HFFc6 (cell line): ENCODE measurements at places on chromosomes 6 and 20. TPM values are rescaled to one million over a fixed set of nuclear protein-coding genes. Genes with fewer than 3 reads are reported as not detected.

The MATN4 gene
- not detected in 2 replicates for total RNA-seq

The HSPA12B gene
- total RNA-seq = not detected in 3 replicates

The RPP40 gene
- total RNA-seq = 11.2 to 17.1 TPM (median 13.3 TPM) in 3 replicates

The GUCA1A gene
- not detected in 3 replicates for total RNA-seq

The SYTL3 gene
- total RNA-seq = 3.5 to 6.6 TPM (median 4.0 TPM) in 3 replicates

The EDN1 gene
- total RNA-seq = 3.3 to 7.0 TPM (median 6.4 TPM) in 3 replicates

The GLP1R gene
- not detected in 2 replicates for total RNA-seq

The GZF1 gene
- 10.5 to 11.8 TPM (median 10.6 TPM) in 3 replicates for total RNA-seq

The SCRT2 gene
- not detected in 2 replicates for total RNA-seq

The ZBP1 gene
- total RNA-seq = not detected in 3 replicates

The CEP85L gene
- 6.7 to 9.3 TPM (median 7.9 TPM) in 3 replicates for total RNA-seq

The RPP21 gene
- total RNA-seq = 37.6 and 45.9 TPM in 2 replicates

The TRAPPC3L gene
- 0.30 to 0.40 TPM in 2 of 3 replicates, not detected in the other for total RNA-seq
